ENCODE measurements at places on chromosomes 5 and 9. TPM values are rescaled to one million over a fixed set of nuclear protein-coding genes. Genes with fewer than 3 reads are reported as not detected.

DNA sequence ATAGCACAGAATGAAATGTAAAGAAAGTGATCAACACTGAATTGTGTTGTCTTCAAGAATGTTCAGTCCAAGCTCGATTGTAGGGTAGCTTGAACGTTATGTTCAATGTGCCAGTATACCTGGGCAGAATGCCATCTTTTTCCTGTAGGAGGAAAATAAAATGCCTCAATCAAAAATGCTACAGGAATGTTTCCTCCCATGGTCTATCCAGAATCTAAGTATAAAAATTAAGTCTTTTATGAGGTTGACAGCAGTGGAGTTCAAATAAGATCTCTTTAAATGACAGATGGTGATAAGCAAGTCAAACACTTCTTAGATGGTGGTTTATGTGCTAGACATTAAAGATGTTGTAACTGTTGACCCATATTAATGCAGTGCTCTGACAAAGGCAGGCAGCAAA lies 488.6 kb downstream of the CSNK1G3 start:
- DNase-seq = no peak

Gene INSYN2B
- not detected for polyA plus RNA-seq

- no peak for DNase-seq
Observed at GRCh38 chr9:106419829-106420228, 443.1 kb upstream of the ZNF462 start.

DNA sequence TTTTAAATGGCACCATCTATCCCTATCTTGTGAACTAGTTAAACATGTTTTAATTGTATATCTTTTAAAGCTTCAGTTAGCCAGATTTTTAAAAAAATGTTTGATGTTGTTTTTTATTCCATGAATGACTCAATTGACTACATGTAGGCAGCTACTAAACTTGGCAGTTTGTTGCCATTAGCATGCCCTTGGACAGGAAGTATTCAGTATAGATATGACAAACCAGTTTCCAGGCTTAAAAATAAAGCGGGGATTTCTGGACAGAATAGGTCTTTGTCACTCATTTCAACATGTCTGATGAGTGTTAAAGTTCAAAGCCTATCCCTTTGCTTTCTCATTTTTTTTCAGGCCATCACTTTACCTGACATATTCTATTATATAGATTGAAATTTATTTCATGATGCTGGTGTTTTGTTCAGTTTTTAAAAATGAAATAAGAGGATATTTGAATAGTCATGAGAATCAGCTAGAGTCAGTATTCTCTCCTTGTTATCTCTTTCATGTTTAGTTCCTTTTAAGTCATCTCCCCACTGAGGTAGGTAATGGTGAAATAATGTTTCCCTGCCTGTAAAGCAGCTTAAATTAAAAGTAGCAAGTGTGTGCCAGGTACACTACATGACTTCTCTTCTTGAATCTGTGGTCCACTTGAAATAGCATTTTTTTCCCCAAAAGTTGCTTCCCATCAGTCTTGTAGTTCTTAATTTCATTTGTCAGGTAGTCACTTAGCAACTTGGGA lies 11.9 kb downstream of the TNFAIP8 start:
- no peak for DNase-seq

- DNase-seq = no peak
Observed at GRCh38 chr5:115962565-115963402, 509 bp downstream of the LVRN start.

Gene ASS1
- 56.5 TPM for polyA plus RNA-seq

Gene HINT2
- polyA plus RNA-seq = 51.4 TPM

DNA sequence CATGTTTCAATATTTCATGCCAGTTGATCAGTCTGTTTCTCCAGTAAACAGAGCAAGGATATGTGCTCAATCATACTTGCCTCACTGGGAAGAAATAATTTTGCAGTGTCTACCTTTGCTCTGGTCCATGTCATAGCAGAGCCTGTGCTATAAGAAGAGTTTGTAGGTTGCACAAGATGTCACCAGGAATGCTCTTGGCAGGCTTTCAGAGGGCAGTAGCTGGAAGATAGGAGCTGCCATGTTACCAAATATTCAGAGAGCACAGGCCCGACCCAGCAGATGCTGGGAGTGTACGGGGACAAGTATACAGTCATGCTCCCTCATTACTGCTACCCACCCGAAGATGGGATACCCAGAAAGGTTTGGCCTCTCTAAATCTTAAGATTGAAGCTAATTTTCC lies 102.7 kb downstream of the UGCG start:
- no peak for DNase-seq

DNA sequence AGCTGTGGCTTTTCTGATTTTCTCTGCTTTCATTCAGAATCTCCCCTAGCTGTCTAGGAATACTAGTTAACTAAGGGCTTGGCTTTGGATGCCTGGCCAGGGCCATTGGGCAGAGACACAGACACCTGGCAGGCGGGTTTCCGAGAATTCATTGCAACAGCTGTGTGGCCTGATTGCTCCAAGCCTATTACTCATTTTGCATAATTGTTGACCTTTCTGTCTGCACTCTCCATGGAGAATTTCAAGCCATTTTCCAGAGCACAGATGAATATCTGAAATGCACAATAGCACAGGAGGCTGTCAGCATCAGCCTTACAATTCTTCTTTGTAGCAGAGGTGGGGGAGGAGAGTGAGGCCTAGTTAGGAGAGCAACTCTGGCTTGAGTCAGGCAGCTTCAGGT lies 310.5 kb downstream of the DMAC1 start:
- peak; percentile 53 for DNase-seq

Gene RMRP
- polyA plus RNA-seq = 429 TPM

- DNase-seq = no peak
Observed at GRCh38 chr5:69136293-69136692, 30.7 kb upstream of the CCNB1 start.

Gene SEMA6A
- polyA plus RNA-seq = 2.2 TPM

DNA sequence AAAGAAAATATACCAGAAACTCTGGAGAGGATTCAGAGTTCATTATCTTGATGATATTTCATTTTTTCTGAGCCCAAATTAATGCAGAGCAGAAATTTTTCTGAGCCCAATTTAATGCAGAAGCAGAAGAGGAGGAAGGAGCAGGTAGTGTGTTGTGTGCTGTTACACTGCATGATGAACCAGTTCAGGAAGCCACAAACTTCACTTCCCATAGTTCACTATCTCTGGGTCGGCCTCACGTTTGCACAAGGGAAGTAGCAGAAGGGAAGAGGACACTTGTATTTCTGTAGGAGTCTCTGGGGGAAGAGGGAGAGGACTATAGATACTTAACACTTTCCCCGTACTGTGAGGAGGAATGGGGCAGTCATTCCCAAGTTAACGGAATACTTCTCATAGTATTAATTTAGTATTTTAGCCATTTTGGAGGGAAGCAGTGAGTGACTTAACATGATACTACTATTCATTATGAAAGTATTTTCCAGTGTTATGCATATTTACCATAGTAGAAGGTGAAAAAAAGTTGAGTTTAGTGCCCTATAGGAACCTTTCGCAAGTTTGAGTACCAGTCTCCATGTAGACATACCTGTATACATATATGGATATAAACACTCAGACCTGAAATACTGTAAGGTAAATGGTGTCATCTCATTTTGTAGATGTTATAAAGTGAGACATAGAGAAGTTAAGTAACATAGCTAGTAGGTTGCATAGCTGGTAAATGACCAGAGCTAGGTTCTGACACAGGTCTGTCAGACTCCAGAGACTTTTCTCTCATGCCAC lies 30.0 kb downstream of the XPA start:
- no peak for DNase-seq

- no peak for DNase-seq
Observed at GRCh38 chr9:68683433-68683832, 21.6 kb upstream of the PIP5K1B start.

- DNase-seq = no peak
Observed at GRCh38 chr9:122991370-122991830, 42.1 kb upstream of the GPR21 start.

Gene SLC1A3
- polyA plus RNA-seq = 56.2 TPM

Gene BTNL3
- 0.03 TPM for polyA plus RNA-seq

Gene GPR21
- polyA plus RNA-seq = 0.19 TPM

DNA sequence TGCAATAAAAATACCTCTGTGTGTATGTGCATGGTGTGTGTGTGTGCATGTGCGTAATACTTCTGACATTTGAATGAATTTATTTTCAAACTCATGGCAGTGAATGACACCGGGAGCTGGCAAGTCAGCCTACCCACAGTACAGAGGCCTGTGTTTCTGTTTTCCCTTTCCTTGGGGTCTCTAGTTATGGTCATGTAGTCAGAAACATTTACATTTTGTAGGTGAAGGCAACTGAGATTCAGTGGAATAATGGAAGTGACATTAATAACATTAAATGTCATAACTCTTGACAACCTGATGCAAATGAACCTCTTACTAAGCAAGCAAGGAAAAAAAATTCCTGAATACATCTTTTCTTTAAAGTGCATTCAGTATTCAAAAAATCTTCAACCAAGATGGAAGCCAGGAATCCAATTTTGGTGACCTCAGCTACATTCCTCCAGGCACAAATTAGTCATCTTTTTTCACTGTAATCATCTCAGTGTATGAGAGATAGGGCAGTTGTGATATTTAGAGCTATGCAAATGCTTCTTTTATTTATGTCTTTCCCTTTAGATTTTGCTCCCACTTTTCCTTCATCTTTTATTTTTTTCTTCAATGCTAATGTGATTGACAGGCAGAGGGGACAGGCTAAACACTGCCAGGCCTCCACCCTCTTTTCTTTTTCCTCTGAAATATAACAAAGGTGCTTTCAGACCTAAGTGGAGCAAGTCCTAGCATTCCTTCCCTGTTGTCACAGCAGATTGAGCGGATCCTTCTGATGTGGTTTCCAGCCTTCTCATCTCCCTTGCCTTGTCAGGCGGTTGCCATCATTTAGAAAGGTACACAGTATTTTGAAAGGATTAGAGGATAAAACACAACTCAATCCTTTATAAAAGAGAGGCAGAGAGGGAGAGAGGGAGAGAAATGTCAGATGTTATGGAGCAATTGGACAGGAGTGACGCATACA lies 569.8 kb upstream of the ADAMTS16 start:
- DNase-seq = no peak

GRCh38 chr9:279674-280073 lies 65.0 kb downstream of the DOCK8 start:
- DNase-seq = no peak

- no peak for DNase-seq
Observed at GRCh38 chr9:115413304-115413703, 295.3 kb upstream of the TNC start.

Gene ADAMTS12
- 0.72 TPM for polyA plus RNA-seq

Gene WNT8A
- polyA plus RNA-seq = not detected

Gene FOXD4L6
- polyA plus RNA-seq = not detected

Gene SPATA31C1
- polyA plus RNA-seq = not detected

DNA sequence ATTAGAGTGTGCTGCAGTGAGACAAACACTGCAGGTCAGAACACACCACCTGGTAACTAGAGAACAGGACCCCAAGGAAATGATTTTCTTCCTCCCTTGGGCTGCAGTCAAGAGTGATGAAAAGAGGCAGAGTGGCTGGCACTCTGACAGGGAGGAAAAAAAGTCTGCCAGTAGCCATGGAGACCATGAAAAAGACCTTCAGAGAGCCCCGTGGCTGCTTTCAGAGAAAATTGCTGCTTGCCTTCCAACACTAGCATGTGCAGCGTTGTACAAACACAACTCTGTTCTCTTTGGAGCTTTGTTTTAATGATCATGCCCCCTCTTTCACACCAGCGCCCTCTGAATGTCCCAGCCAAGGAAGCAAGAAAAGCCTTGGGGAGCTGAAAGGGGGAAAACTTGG lies 68.8 kb downstream of the ANKRD55 start:
- no peak for DNase-seq

Gene NR2F1-AS1
- 0.57 TPM for polyA plus RNA-seq

DNA sequence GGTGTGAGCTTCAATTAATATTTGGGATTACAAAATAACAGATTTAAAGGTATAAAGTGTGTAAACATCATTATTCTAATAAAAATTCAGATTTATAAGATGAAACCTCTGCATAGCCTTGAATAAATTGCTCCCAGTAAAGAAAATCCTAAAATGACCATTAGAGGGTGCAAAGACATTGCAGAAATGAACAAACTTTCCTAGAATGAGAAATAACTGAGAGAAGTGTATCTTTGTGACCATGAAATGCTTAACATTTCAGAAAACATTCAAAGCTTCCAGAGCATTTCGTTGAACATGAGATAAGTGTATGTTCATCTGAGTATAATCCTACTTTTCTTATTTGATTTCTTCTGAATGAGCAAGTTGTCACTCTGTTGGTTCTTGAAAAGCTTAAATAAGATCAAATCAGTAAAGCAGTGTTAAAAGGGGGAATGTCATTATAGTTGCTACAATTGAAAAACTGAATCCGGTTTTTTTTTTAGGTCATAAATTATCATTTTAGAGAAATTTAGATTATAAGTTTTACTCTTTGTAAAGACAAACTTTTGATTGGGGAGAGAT lies 24.7 kb upstream of the NUDT12 start:
- DNase-seq = no peak

Gene ZNG1F
- polyA plus RNA-seq = 3.3 TPM

DNA sequence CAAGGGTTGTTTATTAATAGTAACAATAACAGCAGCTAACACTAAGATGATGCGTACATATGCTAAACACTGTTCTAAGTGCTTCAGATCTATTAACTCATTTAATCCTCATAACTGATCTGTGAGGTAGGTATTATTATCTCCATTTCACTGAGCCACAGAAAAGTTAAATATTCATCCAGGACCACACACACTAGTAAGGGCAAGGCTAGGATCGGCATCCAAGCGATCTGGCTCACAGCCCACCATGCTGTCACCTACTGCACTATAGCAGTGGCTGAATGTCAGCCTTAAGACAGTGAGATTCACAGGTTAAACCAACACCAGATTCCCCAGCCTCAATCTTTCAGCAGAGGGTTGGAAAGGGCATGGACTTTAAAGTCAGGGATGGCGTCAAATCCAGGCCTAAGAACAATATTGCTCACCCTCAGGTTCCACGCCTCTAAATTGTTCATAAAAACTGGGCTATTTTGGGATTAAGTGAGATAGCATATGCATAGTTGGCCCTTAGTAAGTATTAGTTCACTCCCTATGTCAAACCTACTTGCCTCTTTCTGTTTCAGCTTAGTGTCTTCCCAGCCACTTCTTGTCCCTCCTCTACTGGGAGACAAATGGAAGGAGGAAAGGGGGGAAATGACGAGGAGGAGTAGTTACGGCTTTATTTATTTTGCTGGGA lies 150.8 kb downstream of the MAPKAP1 start:
- DNase-seq = no peak

Gene IL9
- not detected for polyA plus RNA-seq

Gene HAPLN1
- 0.07 TPM for polyA plus RNA-seq

Gene SLC12A2
- 4.2 TPM for polyA plus RNA-seq

DNA sequence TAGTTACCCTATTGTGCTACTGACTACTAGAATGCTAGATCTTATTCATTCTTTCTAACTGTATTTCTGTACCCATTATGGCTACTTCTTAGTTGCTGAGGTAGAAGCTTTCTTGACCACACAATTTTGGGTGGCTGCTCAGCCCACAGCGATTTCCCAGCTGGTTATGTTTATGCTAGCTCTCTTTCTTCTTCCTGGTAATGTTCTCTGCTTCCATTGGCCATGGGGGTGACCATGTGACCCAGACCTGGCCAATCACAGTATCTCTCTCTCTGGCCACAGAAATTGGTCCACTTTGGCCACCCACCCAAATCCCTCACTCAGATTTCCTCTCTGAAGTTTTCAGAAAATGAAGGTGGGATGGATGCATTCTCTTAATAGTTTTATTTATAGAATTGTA lies 427.9 kb upstream of the CLINT1 start:
- DNase-seq = no peak

Gene GPRIN1
- 0.15 TPM for polyA plus RNA-seq

Gene IFNA2
- not detected for polyA plus RNA-seq

- no peak for DNase-seq
Observed at GRCh38 chr5:76099286-76099702, 16.1 kb downstream of the SV2C start.

Data from heart left ventricle (tissue), 16 donors.